Tibial nerve (tissue), 4 donors: ENCODE measurements at places on chromosomes 6 and 20. TPM values are rescaled to one million over a fixed set of nuclear protein-coding genes. Genes with fewer than 3 reads are reported as not detected.

Gene SNX21
- 389 TPM for total RNA-seq

- peak overlapping the region; percentile 68 for H3K4me3 ChIP-seq
- peaks cover 6% of the 10 kb centered on the region for H3K4me1 ChIP-seq
- DNase-seq, result peak; percentile 61
- H3K27me3 ChIP-seq, result peaks cover 42% of the 10 kb centered on the region
- H3K36me3 ChIP-seq, result no peaks in the 10 kb centered on the region
Measured at GRCh38 chr6:105994591-105995390, 91.3 kb upstream of the PRDM1 start.

- no peaks in the 10 kb centered on the region for H3K36me3 ChIP-seq
- H3K4me1 ChIP-seq, result no peaks in the 10 kb centered on the region
Measured at GRCh38 chr6:160085713-160086505, 35.7 kb upstream of the SLC22A1 start.

Gene TRIM10
- total RNA-seq, result not detected

GRCh38 chr6:136486357-136486756, 63.9 kb downstream of the MAP7 start:
- H3K4me3 ChIP-seq, result no peak overlapping the region
- no peak overlapping the region for H3K27ac ChIP-seq
- no peaks in the 10 kb centered on the region for H3K4me1 ChIP-seq

Gene RSPH4A
- 0.30 TPM for total RNA-seq

GRCh38 chr20:2463616-2464365, 6.8 kb downstream of the SNRPB start:
- DNase-seq, result no peak
- no peak overlapping the region for H3K27ac ChIP-seq
- no peaks in the 10 kb centered on the region for H3K27me3 ChIP-seq
- H3K4me1 ChIP-seq, result peaks cover 1% of the 10 kb centered on the region

DNA sequence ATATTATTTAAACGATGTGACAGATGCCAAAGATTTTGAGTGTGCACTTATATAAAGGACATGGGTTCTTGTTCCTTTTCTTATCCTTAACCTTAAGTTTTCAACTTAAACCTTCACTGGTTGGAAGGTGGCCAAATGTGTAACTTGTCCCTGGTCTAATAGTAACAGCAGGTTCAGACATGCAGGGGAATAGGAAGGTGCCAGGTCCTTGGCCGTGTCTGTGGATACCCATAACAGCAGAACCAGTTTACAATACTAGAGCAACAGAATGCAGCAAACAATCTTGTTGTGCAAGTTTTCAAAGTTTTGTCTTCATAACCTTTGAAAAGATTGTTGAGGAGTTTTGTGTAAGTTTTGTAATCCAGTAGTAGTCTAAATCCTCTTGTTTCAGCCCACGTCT, 4.4 kb downstream of the MYB start:
- H3K27me3 ChIP-seq, result peaks cover 66% of the 10 kb centered on the region
- no peak overlapping the region for H3K27ac ChIP-seq
- no peaks in the 10 kb centered on the region for H3K4me1 ChIP-seq
- no peak overlapping the region for H3K4me3 ChIP-seq
- H3K36me3 ChIP-seq, result no peaks in the 10 kb centered on the region

DNA sequence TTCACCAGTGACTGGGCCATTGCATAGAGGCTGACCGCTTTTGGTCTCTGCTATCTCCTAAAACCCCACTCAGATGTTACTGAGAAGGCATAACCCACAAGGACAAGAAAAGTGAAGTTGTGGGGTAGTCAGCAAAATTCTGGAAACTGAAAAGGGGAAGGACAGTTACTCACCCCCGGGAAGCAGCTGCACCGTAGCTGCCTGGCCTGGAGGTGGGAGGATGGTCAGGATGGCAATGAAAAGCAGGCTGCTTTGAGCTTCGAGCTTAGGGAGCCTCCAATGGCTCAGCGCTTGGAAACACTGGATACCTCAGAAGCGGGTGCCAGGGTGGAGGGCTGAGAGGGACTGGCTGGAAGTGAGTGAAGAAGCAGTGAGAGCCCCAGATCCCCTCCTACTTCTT, 56.0 kb downstream of the KCNK5 start:
- no peaks in the 10 kb centered on the region for H3K36me3 ChIP-seq
- no peak for DNase-seq
- peaks cover 15% of the 10 kb centered on the region for H3K4me1 ChIP-seq
- no peak overlapping the region for H3K4me3 ChIP-seq
- H3K27ac ChIP-seq, result no peak overlapping the region

GRCh38 chr6:124054034-124054433, 250.4 kb downstream of the NKAIN2 start:
- no peaks in the 10 kb centered on the region for H3K36me3 ChIP-seq
- peaks cover 11% of the 10 kb centered on the region for H3K4me1 ChIP-seq
- H3K4me3 ChIP-seq, result no peak overlapping the region
- H3K27ac ChIP-seq, result no peak overlapping the region
- DNase-seq, result no peak
